A549 treated with CpdA at 1 μM for 4 hours (cell line): ENCODE measurements at places on chromosomes 16 and 17. TPM values are rescaled to one million over a fixed set of nuclear protein-coding genes. Genes with fewer than 3 reads are reported as not detected.

PRR35 gene
- 0.08 to 0.20 TPM (median 0.09 TPM) in 3 of 5 replicates, not detected in the others for total RNA-seq

APOBR gene
- total RNA-seq: 0.03 to 0.07 TPM (median 0.03 TPM) in 3 of 5 replicates, not detected in the others

ABCC12 gene
- 0.05 to 0.09 TPM (median 0.06 TPM) in 4 of 5 replicates, not detected in the other for total RNA-seq

CACNG1 gene
- 0.13 to 0.20 TPM (median 0.14 TPM) in 3 of 5 replicates, not detected in the others for total RNA-seq

PGP gene
- total RNA-seq: 15.8 to 34.8 TPM (median 32.5 TPM) in 5 replicates

CA4 gene
- total RNA-seq: 0.13 to 0.33 TPM (median 0.26 TPM) in 3 of 5 replicates, not detected in the others

SDK2 gene
- total RNA-seq: 0.32 to 0.50 TPM (median 0.35 TPM) in 5 replicates

CTRB1 gene
- not detected in 5 replicates for total RNA-seq

KIF22 gene
- total RNA-seq: 81.9 to 103 TPM (median 93.7 TPM) in 5 replicates

CES3 gene
- 1.7 to 2.3 TPM (median 2.0 TPM) in 5 replicates for total RNA-seq

LGALS9B gene
- total RNA-seq: not detected in 5 replicates

TMEM219 gene
- 79.8 to 104 TPM (median 96.6 TPM) in 5 replicates for total RNA-seq

CDH8 gene
- total RNA-seq: 0.38 to 0.70 TPM (median 0.51 TPM) in 5 replicates

ASB16 gene
- 0.17 TPM in 1 of 5 replicates, not detected in the others for total RNA-seq

ZCCHC14 gene
- 7.2 to 10.9 TPM (median 9.2 TPM) in 5 replicates for total RNA-seq

TEKT1 gene
- 0.07 to 0.08 TPM in 2 of 5 replicates, not detected in the others for total RNA-seq

SDR42E2 gene
- not detected in 5 replicates for total RNA-seq

KRT39 gene
- total RNA-seq: not detected in 5 replicates

TP53TG3B gene
- 0.17 to 0.37 TPM in 2 of 5 replicates, not detected in the others for total RNA-seq

WDR45B gene
- total RNA-seq: 94.6 to 101 TPM (median 95.7 TPM) in 5 replicates

PMP22 gene
- 265 to 324 TPM (median 299 TPM) in 5 replicates for total RNA-seq

DNAAF1 gene
- total RNA-seq: 0.09 to 0.50 TPM (median 0.19 TPM) in 5 replicates

CHST4 gene
- total RNA-seq: 0.06 to 0.20 TPM (median 0.06 TPM) in 4 of 5 replicates, not detected in the other

RASL10B gene
- total RNA-seq: 0.05 to 0.15 TPM (median 0.10 TPM) in 5 replicates

CACNG4 gene
- 8.3 to 12.0 TPM (median 10.1 TPM) in 5 replicates for total RNA-seq

ARHGAP27 gene
- 12.0 to 16.3 TPM (median 14.1 TPM) in 5 replicates for total RNA-seq

STH gene
- total RNA-seq: not detected in 5 replicates

CFAP97D1 gene
- 0.02 to 0.04 TPM (median 0.03 TPM) in 3 of 5 replicates, not detected in the others for total RNA-seq

PIGS gene
- 53.8 to 66.3 TPM (median 62.8 TPM) in 5 replicates for total RNA-seq
